Pancreas (tissue), 10 donors: ENCODE measurements at places on chromosomes 7 and 10. TPM values are rescaled to one million over a fixed set of nuclear protein-coding genes. Genes with fewer than 3 reads are reported as not detected.

The CFAP69 gene
- polyA plus RNA-seq: 12.8 TPM

The RADIL gene
- polyA plus RNA-seq: 2.8 TPM

The HOXA13 gene
- polyA plus RNA-seq: not detected

The CPVL gene
- polyA plus RNA-seq: 2.4 TPM

The SLC39A12 gene
- polyA plus RNA-seq: not detected

The ATG9B gene
- polyA plus RNA-seq: 0.72 TPM

The LRIT1 gene
- polyA plus RNA-seq: not detected

The WNT2 gene
- 0.05 TPM for polyA plus RNA-seq

The PTCD1 gene
- polyA plus RNA-seq: 3.9 TPM

The SPDYE6 gene
- polyA plus RNA-seq: not detected

The LRRC18 gene
- not detected for polyA plus RNA-seq

The PTPN12 gene
- polyA plus RNA-seq: 24.3 TPM

The TUBB8 gene
- polyA plus RNA-seq: 0.46 TPM

The TRPV5 gene
- polyA plus RNA-seq: not detected

The CHCHD2 gene
- 135 TPM for polyA plus RNA-seq

The ING3 gene
- polyA plus RNA-seq: 6.3 TPM

The ADAM8 gene
- polyA plus RNA-seq: 7.2 TPM

The LEP gene
- 0.68 TPM for polyA plus RNA-seq

The GARIN1A gene
- 5.7 TPM for polyA plus RNA-seq

The COL17A1 gene
- polyA plus RNA-seq: 0.42 TPM

The TET1 gene
- 0.12 TPM for polyA plus RNA-seq

The GPR37 gene
- 2.3 TPM for polyA plus RNA-seq

The DOCK4 gene
- polyA plus RNA-seq: 5.5 TPM

The PROSER2 gene
- 12.4 TPM for polyA plus RNA-seq

The ZNF438 gene
- polyA plus RNA-seq: 3.3 TPM

The FAM25G gene
- polyA plus RNA-seq: not detected

The MYOZ1 gene
- polyA plus RNA-seq: 1.2 TPM

The EXOC4 gene
- 14.8 TPM for polyA plus RNA-seq

The GSTO2 gene
- polyA plus RNA-seq: 28.1 TPM

The UBTD1 gene
- 9.0 TPM for polyA plus RNA-seq

The SORBS1 gene
- 13.3 TPM for polyA plus RNA-seq

The FBXO24 gene
- 1.9 TPM for polyA plus RNA-seq

The SVOPL gene
- polyA plus RNA-seq: not detected

The NODAL gene
- polyA plus RNA-seq: not detected

The TUBGCP2 gene
- polyA plus RNA-seq: 161 TPM

The ANKRD7 gene
- polyA plus RNA-seq: 0.42 TPM

The PALD1 gene
- 12.4 TPM for polyA plus RNA-seq

The WEE2 gene
- polyA plus RNA-seq: not detected

The PON2 gene
- polyA plus RNA-seq: 20.5 TPM

The SHTN1 gene
- 12.7 TPM for polyA plus RNA-seq

The NUTM2B gene
- polyA plus RNA-seq: 1.3 TPM

The LLCFC1 gene
- polyA plus RNA-seq: not detected

The CD36 gene
- 15.2 TPM for polyA plus RNA-seq
